ENCODE measurements at places on chromosomes 11 and 22.

- DNase-seq: no peak
These were observed 66.7 kb upstream of the DBX1 start for GRCh38 chr11:20226933-20227332.

DNA sequence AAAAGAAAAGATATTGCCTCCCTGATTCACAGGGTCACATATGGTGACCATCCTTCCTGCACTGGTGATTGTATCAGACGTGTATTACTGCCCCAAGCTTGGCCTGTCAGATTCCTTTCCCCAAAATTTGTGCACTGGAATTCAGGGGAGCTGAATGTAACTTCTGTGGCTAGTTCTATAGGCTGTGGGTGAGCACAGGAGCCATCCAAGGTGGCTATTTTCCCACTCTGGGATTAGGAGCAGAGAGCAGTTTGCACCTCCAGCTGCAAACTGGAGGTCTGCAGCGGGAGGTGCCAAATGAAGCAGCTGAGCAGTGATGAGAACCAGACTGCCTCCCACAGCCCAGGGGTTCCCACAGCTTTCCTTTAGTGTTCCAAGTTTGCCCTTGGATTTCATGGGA is 124.2 kb upstream of the PITPNB start:
- DNase-seq: no peak

- peak; percentile 71 for DNase-seq
These were observed 64.9 kb downstream of the DEPDC5 start for GRCh38 chr22:31818481-31819392.

- no peak for DNase-seq
These were observed 41.0 kb downstream of the CD82 start for GRCh38 chr11:44606472-44606871.

- peak; percentile 37 for DNase-seq
These were observed 49.2 kb downstream of the KREMEN1 start for GRCh38 chr22:29122041-29122440.

GRCh38 chr11:69848201-69848600 is 29.0 kb upstream of the FGF3 start:
- DNase-seq: no peak

DNA sequence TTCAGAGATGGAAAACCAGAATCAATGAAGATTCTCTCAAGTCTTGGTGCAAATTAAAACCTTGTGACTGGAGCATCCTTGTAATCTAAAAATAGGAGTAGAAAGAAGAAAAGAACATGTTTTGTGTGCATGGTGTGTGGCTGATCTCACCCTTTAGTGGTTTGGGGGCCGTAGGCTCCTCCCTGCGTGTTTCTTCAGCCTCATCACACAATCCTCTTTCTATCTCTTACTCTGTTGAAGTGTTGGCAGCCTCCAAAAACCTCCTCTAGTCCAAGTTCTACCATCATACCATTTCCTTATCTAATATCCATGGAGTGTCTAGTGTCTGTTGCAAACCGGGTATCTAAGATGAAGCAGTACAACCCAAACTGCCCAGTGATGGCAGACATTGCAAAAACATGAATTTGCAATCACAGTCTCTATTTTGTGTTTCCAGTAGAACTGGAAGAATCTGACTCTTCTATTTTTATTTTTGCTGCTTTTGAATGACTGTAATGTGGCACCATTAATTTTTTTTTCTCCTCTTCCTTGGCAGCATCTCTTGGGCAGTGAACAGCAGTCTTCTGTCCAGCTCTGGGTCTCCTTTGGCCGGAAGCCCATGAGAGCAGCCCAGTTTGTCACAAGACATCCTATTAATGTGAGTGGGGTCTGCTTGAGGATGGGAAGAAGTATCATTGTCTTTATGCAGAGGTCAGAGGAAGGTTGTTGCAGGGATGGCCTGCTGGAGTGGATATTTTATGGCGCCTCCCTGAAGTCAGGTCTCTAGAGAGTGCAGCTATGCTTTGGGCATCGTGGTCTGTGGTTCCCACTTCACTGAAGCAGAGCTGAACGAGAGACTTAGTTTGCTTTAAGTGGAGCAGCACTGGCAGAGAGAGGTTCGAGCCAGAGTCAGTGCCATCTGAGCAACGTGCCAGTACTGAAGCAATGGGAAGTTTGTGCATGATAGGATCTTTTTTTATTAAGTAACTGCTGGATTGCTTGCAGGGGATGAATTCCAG is 60.0 kb upstream of the SORL1-AS1 start:
- DNase-seq: no peak

DNA sequence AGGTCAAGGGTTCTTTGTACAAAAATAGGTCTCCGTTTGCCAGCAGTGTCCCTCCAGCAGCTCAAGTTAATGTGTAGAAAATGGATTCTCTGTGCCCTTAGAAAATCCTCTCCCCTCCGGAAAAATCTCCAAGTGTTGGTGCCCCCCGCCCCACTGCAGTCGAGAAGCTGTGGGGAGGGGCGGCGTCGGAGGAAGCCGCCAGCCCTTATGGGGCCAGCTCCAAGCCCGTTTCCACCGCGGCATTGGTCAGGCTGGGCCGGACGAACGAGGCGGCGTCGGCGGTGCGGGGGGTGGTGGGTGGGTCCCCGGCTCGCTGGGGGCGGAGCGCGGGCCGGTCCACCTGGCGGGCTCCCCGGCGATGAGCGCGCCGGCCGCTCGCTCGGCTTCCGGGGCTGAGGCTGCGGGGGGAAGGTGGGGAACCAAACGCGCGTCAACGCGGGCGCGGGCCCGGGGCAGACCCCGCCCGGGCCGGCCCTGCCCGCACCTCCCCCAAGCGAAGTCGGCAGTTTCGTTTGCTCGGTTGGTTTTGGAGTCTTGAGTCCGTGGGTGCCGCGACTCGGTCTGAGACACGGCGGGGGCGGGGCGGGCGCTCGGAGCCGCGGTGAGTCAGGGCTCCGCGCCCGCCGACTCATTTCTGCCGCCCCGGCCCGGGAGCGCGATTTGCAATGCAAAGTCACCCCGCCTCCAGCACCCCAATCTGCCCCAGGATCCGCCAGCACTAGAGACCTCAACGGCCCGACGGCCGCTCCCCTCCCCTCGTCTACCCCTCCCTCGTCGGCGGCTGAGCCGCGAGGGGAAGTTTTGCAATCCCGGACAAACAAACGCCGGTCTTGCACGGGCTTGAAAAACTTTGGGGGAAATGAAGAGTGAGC is 1.4 kb downstream of the ASCL2 start:
- peak; percentile 71 for DNase-seq

GRCh38 chr11:98296091-98296880 is 724.5 kb upstream of the CNTN5 start:
- no peak for DNase-seq

- DNase-seq: no peak
These were observed 43.8 kb upstream of the KCNQ1OT1 start for GRCh38 chr11:2743427-2744110.

- DNase-seq: peak; percentile 27
These were observed 931 bp downstream of the CADM1 start for GRCh38 chr11:115503083-115503885.

DNA sequence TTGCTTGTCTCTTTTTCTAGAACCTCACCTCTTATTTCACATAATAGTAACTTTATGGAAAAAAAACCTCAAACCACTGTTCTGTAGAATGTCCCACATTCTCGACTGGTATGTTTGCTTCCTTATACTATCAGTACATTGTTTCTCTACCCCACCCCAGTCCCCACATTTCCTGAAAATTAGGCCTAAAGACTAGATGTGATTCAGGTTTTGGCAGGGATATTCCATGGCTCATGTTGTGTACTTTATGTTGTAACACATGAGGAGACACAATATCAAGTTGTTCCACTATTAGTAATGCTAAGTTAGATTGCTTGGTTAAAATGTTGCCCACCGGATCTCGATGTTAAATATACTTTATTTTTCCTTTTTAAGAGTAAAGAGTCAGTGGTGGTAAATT is 34.7 kb downstream of the DDIAS start:
- DNase-seq: no peak

All from activated CD4-positive, alpha-beta T cell treated with anti-CD3 and anti-CD28 coated beads, Interleukin-2, amount 50 U/mL, for 16 hours (primary cell).